Aorta (tissue), 5 donors: ENCODE measurements at places on chromosomes 7 and 10. TPM values are rescaled to one million over a fixed set of nuclear protein-coding genes. Genes with fewer than 3 reads are reported as not detected.
A peak's percentile ranks its signal among the peaks of the same experiment; 100 is the strongest.

TCAF2 gene
- total RNA-seq = 6.3 TPM

PLXDC2 gene
- 155 TPM for total RNA-seq

PRSS2 gene
- total RNA-seq = 12.0 TPM

C10orf67 gene
- not detected for total RNA-seq

TWIST1 gene
- 8.5 TPM for total RNA-seq

CCAR1 gene
- 49.4 TPM for total RNA-seq

- no peak overlapping the region for H3K27ac ChIP-seq
- no peak overlapping the region for H3K4me3 ChIP-seq
- no peak for DNase-seq
- H3K36me3 ChIP-seq = no peaks in the 10 kb centered on the region
- peaks cover 4% of the 10 kb centered on the region for H3K4me1 ChIP-seq
- no peaks in the 10 kb centered on the region for H3K27me3 ChIP-seq
Measured at GRCh38 chr10:26781797-26782196, 79.0 kb downstream of the ABI1 start.

DNA sequence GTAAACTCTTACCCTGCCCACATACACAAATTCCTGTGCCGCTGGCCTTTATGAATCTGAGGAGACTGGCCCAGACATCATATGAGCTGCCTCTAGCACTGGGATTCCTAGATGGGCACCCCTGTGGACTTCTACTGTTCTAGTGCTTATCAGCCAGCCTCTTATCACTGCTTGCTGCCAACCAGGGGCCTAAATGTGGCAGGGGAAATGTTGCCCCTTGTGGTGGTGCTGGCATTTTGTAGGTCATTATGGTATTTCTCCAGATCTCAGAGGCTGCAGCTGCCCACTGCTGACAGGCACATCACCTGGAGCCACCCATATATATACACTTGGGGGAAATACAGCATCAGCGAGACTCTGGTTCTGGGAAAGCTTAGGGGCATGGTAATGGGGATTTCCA is 5.4 kb downstream of the SFR1 start:
- no peak overlapping the region for H3K27ac ChIP-seq
- no peaks in the 10 kb centered on the region for H3K36me3 ChIP-seq
- H3K4me3 ChIP-seq = no peak overlapping the region
- no peaks in the 10 kb centered on the region for H3K4me1 ChIP-seq
- DNase-seq = no peak
- H3K27me3 ChIP-seq = no peaks in the 10 kb centered on the region

GRCh38 chr7:3033136-3033535 is 10.5 kb downstream of the CARD11 start:
- H3K27ac ChIP-seq = no peak overlapping the region
- H3K36me3 ChIP-seq = no peaks in the 10 kb centered on the region
- no peaks in the 10 kb centered on the region for H3K27me3 ChIP-seq

CYP3A7 gene
- not detected for total RNA-seq

DNA sequence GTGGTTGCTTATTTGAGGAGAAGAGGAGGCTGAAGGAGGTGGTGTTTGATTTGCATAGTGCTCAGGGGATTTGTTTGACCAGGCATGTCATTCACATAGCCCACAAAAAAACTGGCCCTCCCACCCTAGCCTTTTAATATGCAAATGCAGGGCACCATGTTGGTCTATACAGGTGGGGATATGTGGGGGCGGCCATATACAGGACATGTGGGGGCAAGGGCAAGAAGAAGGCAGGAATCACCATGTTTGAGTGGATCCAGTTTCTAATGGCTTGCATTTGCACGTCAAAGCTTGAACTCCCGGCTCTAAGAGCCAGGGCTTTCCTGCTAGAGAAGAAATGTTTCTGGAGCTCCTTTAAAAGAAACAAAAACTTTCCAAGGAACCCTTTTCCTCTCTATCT is 541.0 kb downstream of the ZWINT start:
- no peak for DNase-seq
- no peak overlapping the region for H3K4me3 ChIP-seq
- no peaks in the 10 kb centered on the region for H3K36me3 ChIP-seq
- H3K27ac ChIP-seq = no peak overlapping the region

- peak; percentile 68 for DNase-seq
- no peaks in the 10 kb centered on the region for H3K27me3 ChIP-seq
- no peaks in the 10 kb centered on the region for H3K4me1 ChIP-seq
Measured at GRCh38 chr10:117609095-117609795, 66.7 kb downstream of the EMX2 start.

GRCh38 chr7:111872450-111873325 is 310.4 kb upstream of the IMMP2L start:
- H3K27ac ChIP-seq = peak overlapping the region; percentile 67
- no peak for DNase-seq
- no peaks in the 10 kb centered on the region for H3K27me3 ChIP-seq
- H3K4me1 ChIP-seq = no peaks in the 10 kb centered on the region
- no peaks in the 10 kb centered on the region for H3K36me3 ChIP-seq
- H3K4me3 ChIP-seq = no peak overlapping the region

- no peak for DNase-seq
- no peaks in the 10 kb centered on the region for H3K4me1 ChIP-seq
- H3K36me3 ChIP-seq = no peaks in the 10 kb centered on the region
- H3K4me3 ChIP-seq = no peak overlapping the region
Measured at GRCh38 chr10:36716291-36716690, 409.1 kb upstream of the ANKRD30A start.
